ENCODE measurements at places on chromosomes 3 and 15.

DNA sequence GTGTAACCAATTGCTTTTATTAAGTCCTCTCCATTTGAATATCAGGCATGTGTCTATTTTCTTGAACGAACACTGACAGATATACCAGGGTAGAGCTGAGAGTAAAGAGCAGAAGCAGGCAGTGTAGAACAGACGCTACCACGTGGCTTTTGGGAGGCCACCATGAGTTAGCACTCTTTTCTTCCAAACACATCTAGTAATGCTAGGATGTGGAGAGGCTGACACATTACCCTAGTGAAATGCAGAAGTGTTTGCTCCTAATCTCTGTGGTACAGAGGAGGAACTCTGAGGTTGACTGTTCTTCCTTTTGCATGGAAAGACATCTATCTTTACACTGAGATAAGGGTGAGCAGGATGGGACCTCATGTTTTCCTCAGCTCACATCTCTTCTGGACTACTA, 216.3 kb downstream of the SATB1 start:
- DNase-seq = no peak

DNA sequence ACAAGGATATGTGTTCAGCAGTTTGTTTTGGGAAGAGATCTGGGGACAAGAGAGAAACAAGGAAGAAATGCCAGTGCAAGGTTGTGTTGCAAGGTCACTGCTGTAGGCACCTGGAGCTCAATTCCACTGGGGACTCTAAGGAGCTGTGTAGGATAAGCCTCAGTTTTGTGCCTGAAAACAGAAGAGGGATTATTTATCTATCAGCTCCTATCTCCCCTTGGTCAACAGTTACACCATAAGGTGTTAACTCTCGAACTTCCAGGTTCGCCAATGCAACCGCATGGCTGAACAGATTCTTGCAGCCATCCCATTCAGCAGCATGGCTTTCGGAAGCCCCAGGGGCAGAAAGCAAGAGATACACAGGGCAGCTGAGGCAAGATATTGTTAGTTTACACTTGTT, 41.6 kb upstream of the CNOT10 start:
- DNase-seq = no peak

DNA sequence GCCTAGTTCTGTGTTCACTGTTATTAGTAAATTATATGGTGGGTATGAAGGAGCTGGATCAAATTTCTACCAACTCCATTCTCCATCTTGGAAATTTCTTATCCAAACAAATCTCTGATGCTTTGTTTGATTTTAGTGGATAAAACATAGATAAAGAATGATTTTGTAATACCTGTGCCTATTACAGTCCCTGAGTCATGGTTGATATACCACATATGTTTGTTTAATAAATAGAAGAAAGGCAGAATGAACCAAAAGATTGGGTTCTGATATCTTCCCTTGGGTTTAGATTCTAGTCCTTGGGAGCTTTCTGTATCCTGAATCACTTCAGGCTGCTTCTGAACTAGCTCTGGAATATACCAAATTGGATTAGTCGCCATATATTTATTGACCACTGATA, 203.6 kb downstream of the PDCD6IP start:
- no peak for DNase-seq

GRCh38 chr3:36911990-36912804, 32.7 kb downstream of the TRANK1 start:
- no peak for DNase-seq

DNA sequence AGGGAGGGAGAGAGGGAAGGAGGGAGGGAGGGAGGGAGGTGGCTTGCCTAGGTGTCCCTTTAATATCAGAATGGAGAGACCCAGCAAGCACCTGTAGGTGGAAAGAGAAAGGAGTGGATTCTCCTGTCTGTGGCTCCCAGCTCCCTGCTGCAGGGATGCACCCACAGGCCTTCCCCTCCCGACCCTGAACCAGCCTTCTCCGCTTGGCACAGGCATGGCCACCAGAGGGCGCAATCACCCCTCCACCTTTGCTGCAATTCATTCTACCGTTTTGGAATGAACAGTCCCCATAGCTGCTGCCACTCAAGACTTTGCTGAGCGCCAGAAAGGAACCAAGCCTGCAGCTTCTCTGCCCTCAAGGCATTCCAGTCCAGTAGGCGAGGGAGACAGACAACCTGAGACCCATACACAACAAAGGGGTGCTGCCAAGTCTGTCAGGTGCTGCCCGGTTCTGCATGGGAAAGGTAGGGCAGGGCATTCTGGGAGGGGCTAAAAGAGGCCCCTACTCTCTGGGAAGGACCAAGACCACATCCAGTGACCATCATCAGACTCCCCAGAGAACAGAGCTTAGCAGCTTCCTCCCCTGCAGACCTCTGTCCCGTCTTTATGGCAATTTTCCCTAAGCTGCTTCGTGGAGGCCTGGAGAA, 4.9 kb downstream of the TLR9 start:
- DNase-seq = peak; percentile 88

GRCh38 chr3:153734777-153735551, 386.2 kb upstream of the ARHGEF26 start:
- no peak for DNase-seq

GRCh38 chr3:24048843-24049242, 103.8 kb downstream of the NR1D2 start:
- no peak for DNase-seq

DNA sequence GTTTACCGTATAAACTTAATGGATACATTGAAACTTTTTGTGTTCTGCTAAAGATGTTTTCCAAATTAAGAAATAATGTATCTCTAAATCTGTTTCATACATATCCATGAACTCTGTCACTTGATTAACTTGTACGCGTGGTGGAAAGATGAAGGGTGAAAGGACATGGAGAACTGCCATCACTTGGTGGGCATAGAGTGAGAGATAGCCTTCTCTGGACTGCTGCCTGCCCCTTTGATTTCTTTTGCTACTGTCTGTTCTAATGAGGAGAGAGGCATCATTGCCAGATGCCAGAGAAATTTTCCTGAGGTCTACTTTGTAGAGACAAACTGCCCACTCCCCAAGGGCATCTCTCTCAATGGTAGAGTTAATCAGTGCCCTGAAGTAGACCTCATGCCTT, 120.5 kb downstream of the SLMAP start:
- no peak for DNase-seq

DNA sequence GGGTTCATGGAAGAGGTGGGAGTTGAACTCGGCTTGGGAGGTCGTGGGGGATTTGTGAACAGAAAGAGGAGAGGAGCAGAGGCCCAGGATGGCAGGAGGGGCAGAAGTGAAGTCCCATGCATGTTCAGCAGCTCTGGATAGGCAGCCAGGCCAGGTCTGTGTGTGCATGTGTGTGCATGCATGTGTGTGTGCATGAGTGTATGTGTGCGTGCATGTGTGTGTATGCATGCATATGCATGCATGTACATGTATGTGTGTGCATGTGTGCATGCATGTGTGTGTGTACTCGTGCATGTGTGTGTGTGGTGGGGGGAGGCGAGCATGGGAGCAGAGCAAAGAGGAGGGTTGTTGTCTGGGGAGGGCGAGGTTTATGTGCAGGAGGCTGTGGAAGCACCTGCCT, 178.4 kb downstream of the RPLP1 start:
- DNase-seq = no peak

DNA sequence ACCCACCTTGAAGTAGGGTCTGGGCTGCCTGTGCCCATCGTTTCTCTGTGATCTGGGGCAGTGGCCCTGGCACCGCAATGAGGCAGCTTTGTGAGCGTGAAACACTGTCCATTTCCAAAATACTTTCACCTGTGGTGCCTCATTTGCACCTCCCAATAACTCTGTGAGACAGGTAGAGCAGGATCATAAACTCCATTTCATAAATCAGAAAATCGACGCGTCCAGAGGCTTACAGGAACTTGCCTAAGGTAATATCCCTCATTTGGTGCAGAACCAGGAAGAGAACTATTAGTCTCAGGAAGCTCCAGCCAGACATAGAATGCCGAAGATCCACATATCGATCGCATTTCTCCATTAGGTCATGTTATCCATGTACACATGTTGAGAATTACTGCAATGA, 38.2 kb upstream of the SEMA4B start:
- DNase-seq = no peak

DNA sequence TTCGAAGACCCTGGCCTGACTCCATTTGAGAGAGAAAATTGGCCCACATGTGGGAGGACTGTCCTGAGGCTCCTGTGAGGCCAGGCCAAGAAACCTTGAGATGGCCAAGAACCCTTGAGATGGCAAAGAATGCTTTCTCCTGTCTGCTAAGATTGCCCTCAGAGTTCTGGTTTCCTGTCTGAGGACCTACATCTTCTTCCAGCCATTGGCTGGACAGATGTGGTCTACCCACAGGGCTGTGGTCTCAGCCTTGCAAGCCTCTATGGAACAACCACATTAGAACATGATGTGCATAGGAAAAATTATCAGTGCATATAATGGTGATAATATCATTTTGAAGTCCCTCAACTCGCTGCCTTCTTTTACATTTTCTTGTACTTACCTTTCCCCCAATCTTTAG, 10.8 kb upstream of the RASA2 start:
- DNase-seq = no peak

DNA sequence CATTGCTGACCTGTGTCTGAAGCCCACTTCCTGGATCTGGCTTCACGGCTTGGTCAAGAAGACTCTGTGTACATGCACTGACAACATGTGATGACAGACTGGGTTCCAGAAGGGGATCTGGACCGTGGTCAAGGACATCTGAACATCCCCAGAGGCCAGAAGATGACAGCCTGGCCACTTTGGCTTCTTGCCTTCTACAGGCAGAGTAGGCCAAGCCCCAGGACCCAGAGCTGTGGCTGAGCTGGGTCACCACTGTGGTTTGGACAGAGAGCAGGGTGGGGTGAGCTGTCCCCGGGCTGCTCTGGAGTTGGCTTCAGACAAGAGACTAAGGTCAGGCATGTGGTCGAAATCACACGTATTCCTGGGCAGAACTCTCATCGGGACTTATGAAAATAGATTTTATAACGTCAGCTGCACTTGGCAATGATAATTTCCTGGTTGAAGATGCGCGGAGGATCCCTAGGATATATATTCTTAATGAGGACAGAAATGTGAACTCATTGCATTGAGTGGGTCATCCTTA, 114.1 kb upstream of the FRMD4B start:
- no peak for DNase-seq

DNA sequence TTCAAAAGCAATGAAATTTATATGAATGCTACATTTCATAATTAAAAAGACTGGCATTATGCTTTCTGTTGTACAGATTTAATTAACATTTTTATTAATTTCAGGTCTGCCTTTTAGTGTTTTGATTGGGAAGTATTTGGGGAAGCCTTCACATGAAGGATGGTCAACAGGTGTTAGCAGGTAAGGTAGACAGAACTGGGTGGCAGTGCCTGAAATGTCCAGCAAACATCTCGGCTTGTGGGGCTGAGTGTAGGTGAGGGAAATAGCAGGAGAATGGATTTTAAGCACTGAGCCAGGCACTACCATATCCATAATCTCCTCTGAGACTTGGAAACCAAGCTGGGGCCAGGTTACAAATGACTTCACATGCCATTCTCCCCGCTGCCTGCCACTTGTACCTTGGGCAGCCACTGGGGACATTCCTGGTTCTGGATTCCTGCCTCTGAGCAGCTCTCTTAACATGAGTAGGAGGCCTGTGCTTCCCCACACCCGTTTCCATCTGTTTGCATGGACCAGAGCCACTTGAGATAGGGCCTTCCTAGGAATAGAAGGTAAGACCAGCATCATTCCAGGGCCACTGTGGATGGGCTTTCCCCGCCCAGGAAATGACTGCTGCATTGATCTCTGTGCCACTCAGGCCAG, 125.9 kb upstream of the HES1 start:
- DNase-seq = no peak

DNA sequence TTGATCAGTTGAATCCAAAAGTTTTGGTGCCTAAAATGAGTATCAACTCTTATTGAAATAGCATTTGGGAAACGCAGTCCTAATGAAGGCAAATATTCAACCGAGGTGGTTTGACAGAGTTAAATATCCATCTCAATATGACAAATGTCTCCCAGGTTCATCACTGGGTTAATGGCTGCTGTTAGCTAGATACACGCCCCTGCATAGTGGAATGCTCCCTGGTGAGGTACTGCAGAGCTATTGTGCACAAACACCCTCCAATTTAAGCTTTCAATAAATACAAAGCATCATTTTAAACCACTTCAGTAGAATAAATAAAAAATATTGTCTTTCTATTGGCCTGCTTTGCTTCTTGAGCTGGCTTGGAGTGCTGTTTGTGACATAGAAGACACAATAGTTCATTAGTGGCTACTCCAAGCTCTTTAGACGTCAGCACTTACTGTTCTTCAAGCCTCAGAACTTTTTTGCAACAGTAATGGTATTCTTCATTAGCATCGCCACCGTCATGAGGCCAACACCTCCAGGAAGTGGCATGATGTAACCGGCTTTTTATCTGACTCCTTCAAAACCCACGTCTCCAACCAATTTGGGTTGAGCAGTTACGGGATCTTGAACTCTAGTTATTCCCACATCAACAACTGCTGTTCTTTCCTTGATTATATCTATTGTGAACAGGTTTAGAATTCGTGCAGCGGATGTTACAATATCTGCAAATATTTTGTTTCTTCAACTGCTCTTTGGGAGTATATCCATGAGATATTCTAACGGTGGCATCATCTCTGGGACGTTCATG, 1159.6 kb upstream of the EPHA6 start:
- DNase-seq = no peak

DNA sequence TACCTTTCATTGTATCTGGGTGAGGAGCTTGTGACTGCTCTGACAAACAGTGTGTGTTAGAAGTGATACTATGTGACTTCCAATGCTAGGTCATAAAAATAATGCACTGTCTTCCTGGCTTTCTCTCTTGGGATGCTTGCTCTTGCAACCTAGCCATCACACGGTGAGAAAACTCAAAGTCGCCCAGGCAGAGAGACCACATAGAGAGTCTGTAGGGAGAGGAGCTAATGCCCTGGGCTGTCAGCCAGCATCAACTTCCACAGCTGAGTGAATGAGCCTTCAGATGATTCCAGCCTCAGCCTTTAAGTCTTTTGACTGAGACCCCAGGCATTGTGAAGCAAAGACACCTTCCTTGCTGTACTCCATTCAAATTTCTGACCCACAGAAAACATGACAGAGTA, 220.6 kb upstream of the SGO1 start:
- DNase-seq = no peak

- DNase-seq = no peak
Observed at GRCh38 chr3:106946866-106947265, 430.4 kb upstream of the CCDC54 start.

DNA sequence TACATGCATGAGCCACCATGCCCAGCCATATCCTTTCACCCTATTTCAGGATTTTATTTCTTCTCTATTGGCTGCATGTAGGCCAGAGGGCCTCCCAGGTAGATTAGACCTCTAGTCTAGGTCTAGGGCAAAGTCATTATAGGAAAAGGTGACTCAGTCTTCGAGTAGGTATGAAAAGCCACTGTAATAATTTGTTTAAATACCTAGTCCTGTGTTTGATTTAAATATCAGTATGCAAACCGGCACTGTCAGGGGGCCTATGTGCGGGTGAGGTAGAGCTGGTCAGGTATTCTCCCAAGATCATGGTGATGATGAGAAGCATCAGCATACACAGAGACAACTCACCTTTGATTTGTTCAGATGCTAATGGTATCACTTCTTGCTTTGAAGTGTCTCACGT, 101.4 kb upstream of the UMPS start:
- DNase-seq = no peak

GRCh38 chr15:74845581-74845980, 2.6 kb upstream of the ULK3 start:
- DNase-seq = no peak

Data from stimulated activated CD8-positive, alpha-beta memory T cell treated with anti-CD3 and anti-CD28 coated beads, Interleukin-4, amount 100 ng/mL, for 4 hours (primary cell).